ENCODE measurements at places on chromosomes 6 and 20.

GRCh38 chr6:137801352-137802114 is 65.5 kb upstream of the TNFAIP3 start:
- no peak for DNase-seq

DNA sequence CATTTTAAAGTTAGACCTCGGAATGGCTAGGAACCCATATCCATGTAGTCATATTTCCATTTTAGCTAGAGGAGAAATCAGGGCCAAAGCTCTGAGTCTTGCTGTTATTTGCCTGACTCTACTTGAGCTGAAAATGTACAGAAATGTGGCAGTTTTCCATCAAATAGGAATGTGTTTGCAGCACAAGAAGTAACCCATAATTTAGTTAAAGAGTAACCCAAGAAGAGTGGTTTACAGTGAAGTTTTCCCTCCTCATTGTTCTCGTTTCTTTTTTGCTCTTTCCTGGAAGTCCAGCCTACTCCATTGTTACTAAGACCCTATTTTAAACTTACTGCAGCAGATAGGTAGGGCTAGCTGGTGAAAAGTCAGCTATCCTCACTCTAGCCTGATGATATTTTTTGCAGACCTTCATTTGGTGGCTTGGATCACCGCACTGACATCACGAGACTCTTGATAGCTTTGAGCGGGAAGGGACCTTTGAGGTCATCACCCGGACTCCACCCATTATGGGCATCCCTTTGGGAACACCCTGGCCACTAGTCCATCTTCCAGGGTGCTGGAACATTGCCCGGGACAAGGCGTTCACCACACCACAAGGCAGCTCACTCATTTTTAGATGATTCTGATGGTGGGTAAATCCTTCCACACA is 28.0 kb upstream of the ADGRF5 start:
- DNase-seq = no peak

- DNase-seq = no peak
Measured at GRCh38 chr6:41182069-41183034, 18.6 kb downstream of the TREML2 start.

GRCh38 chr20:21272279-21272678 is 30.9 kb upstream of the XRN2 start:
- no peak for DNase-seq

- DNase-seq = no peak
Measured at GRCh38 chr6:80527552-80528052, 421.1 kb downstream of the BCKDHB start.

- DNase-seq = no peak
Measured at GRCh38 chr6:110738899-110739365, 76.3 kb downstream of the CDK19 start.

DNA sequence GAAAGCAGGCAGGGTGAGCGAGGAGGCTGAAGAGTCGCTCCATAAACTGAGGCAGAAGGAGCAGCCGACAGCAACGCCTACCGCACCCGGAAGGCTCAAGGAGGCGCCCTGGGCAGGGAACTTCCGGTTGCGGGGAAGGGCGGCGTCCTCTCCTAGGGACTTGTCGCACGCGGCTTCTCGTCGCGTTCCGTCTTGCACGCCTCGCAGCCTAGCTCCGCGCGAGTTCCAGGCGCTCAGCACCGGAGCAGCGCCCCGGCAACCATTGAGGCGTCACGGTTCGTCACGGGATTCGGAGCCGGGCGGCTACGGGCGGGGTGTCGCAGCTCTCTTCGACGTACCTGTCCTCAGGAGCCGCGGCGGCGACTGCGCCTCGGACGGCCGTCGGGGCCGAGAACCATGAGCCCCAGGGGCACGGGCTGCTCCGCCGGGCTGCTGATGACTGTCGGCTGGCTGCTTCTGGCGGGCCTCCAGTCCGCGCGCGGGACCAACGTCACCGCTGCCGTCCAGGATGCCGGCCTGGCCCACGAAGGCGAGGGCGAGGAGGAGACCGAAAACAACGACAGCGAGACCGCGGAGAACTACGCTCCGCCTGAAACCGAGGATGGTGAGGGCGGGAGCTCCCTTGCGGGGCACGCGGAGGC is at the start of gene SPACA1:
SPACA1 (plus strand) TSS at position 332 of the 641 bp plus-strand sequence; CDS start at position 397, 65 bp downstream.
- DNase-seq = no peak

GRCh38 chr20:10012464-10012863 is 22.3 kb upstream of the ANKEF1 start:
- no peak for DNase-seq

GRCh38 chr6:136161950-136162349 is 88.2 kb downstream of the MTFR2 start:
- no peak for DNase-seq

- DNase-seq = no peak
Measured at GRCh38 chr6:53159558-53159957, 10.9 kb upstream of the GCM1 start.

DNA sequence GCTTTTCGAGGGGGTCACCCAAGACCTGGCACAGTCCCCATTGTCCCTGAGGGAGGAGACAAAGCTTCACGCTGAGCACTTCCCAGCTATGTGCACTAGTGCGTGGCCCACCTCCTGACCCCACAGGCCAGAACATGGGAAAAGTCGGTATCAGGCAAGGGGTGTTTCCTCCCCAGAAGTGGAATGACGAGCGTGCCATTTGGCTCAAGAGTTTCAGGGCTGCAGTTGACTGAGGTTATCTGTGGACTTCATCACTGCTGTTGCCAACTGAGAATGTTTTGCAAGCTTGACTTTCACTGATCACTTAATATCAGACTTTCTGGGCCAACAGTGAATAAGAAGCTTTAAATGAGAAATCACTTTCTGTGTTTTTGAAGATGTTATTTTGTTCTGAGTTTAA is 137.0 kb upstream of the AFDN start:
- DNase-seq = no peak

DNA sequence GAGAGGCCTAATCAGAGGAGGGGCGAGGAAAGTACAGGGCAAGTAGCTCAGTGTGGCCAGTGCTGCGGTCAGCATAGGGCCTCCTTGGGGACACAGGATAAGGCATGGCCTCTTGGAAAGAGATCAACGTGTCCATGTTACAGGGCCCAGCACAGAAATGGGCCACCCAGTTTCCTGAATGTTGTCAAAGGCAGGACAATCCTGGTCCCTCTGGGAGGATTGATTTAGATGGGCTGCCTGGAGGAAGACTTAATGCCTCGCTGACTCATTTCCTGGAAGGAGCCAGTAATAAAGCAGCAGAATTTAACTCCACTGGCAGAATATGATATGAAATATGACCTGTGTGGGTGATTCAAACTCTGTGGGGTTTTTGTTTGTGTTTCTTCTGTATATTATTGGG is 16.6 kb downstream of the DDO start:
- no peak for DNase-seq

DNA sequence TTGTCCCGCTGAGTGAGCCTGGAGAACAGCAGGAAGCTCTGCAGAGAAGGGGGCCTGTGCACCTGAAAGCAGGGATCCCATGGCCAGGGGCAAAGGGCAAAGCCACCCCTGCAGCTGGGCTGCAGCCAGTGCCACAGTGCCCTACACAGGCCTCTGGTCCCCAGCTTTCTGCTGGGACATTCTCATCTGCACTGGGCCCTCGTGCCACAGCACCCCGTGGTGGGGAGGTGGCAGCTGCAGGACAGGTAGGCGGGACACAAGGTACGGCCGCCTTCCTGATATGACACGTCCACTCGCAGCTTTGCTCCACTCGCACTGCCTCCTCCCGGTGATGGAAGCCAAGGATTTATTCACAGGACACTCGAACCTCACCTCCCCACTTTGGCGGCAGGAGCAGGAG is 27.2 kb downstream of the INSM1 start:
- DNase-seq = no peak

DNA sequence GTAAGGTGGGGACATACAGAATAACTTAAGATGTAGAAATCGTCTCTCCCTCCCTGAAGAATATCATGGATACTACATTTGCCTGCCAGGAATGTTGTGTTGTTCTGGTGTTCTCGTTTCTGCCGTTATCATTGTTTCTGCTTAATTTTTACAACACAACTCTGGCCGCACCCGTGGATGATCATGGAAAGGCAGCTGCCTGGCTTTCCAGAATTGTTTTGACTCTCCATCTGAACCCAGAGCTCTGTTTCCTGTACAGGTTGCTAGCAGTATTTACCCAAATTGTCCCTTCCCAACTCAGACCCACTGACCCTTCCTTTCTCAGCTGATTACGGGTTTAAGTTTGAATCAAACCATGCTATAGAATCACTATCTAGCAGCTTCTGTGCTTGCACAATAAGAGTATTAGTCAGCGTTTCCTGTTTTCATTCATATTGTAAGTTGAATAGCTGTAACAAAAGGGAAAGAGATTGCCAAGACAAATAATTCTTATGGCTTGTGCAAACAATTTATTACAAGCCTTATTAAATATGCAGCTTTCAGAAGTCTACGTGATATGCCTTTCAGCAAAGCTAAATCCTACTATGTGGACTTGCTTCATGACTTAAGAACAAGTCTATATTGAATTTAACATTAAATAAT is 139.0 kb downstream of the MTHFD1L start:
- no peak for DNase-seq

DNA sequence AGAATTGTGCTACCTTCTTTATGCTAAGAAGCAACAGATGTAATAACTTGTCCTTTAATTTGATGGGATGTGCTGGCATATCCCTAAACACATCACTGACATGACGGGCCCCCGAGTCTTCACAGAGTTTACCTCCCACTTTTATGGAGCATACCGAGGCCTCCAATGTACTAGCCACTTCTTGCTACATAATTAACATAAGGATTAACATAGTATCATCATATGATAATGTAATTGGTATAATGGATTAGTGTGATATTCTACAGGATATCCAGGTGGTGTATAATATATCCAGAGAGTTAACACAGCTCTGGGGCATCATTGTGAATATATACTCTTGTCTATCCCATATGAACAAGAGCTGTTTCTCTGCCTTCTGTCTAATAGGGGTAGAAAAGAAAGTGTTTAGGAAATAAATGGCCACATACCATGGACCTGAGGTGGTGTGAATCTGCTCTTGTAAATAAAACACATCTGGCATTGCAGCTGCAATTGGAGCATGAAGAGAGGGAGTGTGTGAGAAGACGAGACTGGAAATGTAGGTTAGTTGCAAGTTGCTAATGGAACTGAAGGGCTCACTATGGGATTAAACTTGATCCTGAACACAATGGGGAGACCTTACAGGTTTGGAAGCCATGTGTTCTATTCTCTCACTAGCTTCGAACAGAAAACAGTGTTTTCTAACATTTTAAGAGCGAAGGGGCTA is 102.3 kb downstream of the IYD start:
- DNase-seq = no peak

- DNase-seq = no peak
Measured at GRCh38 chr6:5670811-5671561, 335.7 kb downstream of the NRN1 start.

- DNase-seq = no peak
Measured at GRCh38 chr20:45701873-45702272, at the start of gene WFDC13. TSS of gene WFDC13 (plus strand) at chr20:45702038. CDS start at chr20:45702124, 86 bp downstream.

GRCh38 chr20:9262653-9263194 is 193.8 kb downstream of the PLCB4 start:
- no peak for DNase-seq

DNA sequence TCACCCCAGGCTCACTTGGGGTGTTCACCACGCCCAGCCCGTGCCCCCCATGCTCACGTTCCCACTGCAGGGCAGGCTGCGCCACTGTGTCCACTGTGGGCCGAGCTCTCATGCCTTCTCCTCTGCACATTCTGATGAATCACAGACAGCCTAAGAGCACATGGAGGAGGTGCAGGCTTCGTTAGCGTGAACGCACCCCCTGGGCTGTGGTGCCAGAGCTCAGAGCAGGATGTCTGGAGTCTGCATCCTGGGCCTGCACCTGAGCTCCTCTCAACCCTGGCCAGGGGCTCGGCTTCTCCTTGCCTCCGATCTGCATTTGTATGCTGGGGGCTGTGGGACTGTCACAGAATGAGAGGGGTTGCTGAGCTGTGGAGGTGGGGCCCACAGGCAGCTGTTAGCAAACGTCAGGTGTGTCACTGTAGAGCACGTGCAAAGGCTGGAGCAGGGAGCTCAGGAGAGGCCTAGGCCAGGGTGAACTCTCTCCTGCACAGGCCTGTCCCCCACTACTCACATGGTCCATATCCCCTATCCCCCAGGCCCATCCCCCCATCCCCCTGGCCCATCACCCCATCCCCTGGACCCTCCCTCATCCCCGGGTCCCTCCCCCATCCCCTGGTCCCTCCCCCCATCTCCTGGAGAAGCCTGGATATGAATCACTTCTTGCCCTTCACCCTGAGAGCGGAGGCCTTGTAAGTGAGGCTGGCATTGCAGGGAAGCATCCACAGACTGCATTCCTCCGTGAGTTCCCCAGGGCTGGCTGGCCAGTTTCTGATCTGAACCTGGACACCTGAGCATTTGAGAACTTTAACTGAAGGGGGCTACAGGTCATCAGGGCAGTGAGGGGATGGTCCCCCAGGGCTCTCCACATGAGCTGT is 309.5 kb downstream of the TAF4 start:
- DNase-seq = no peak

GRCh38 chr6:128112494-128112893 is 211.6 kb upstream of the THEMIS start:
- DNase-seq = no peak

- no peak for DNase-seq
Measured at GRCh38 chr20:50693001-50693400, 1.7 kb upstream of the RIPOR3 start.

GRCh38 chr6:5936631-5937030 is 70.1 kb downstream of the NRN1 start:
- DNase-seq = no peak

GRCh38 chr6:136335736-136336363 is 46.2 kb upstream of the BCLAF1 start:
- DNase-seq = no peak

DNA sequence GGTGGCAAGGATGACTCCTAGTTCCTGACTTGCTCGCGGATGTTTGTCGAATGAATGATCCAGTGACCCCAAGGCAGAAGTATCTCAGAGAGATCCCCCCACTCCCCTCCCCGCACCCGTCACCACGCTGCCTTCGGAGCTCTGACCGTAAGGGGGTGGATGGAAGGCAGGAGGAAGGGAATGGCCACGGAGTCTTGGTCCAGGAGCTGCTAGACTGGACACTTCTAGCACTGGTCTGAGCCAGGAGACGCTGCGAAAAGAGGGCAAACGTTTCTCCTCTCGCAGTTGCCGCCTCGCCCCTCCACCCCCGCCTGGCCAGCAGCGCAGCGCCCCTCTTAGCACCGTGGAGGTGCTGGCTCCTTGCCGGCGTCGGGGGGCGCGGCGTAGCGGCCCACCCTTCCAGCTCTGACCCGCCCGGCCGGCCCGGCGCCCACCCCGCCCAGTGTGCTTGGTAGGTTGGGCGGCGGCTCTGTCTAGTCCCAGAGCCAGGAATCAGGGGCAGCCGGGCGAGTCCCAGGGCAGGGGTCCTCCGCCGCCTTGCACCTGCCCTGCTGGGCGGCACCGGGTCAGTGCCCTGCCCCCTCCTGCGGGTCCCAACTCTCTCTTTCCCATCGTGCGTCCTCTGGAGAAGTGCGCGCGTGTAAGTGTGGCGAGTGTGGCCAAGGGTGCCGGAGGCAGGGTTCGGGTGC is 2.4 kb upstream of the DBNDD2 start:
- no peak for DNase-seq

DNA sequence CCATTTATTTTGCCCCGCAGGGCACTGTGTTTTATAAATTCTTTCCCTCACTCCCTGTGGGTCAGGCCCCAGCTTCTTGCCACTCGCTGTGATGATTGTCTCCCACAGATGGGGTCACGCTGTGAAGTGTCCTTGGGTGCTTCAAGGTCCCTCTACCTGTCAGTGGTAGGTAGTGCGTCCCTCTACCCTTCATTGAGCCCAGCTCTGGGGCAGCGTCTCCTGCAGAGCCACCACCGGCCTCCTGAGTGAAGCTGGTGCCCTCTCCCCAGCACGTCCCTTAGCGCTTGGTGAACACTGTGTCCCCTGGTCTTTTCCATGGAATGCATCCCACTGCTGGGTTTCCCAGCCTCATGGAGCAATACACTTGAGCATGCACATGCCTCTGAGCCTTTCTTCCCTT is 108.2 kb downstream of the NRN1 start:
- DNase-seq = no peak

GRCh38 chr20:3407040-3407770 is at the start of gene DNAAF9:
TSS of gene DNAAF9 (minus strand) at chr20:3407669. CDS start at chr20:3407557, 112 bp downstream.
- DNase-seq = peak; percentile 56
